ENCODE measurements at places on chromosomes 1 and 21. TPM values are rescaled to one million over a fixed set of nuclear protein-coding genes. Genes with fewer than 3 reads are reported as not detected.
A peak's percentile ranks its signal among the peaks of the same experiment; 100 is the strongest.

DRAXIN gene
- total RNA-seq = 3.2 TPM

- H3K36me3 ChIP-seq = no peaks in the 10 kb centered on the region
- no peak for DNase-seq
- peaks cover 45% of the 10 kb centered on the region for H3K4me1 ChIP-seq
- peak overlapping the region; percentile 3 for H3K27ac ChIP-seq
- H3K27me3 ChIP-seq = no peaks in the 10 kb centered on the region
Measured at GRCh38 chr1:240527086-240527485, 84.9 kb downstream of the GREM2 start.

PPCS gene
- total RNA-seq = 48.5 TPM

DNA sequence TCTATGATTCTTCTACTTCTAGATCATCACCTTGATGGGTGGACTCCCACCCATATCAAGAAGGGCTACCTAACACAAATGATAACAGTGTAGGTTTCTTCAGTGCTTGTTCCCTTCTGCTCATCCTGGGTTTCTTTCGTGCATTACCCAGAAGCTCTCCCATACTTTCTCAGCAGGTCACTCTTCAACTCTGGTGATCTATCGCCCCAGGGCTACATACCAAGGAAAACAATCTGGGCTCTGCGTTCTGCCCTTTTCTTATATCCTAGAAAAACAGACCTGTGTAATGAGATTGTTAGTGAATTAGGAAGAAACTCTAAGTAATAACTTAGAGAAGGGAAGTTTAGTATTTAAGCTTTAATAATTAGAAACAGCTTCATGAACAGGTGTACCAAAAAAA lies 370.6 kb upstream of the SPAG17 start:
- no peaks in the 10 kb centered on the region for H3K27me3 ChIP-seq
- DNase-seq = no peak
- no peaks in the 10 kb centered on the region for H3K4me1 ChIP-seq

- H3K4me3 ChIP-seq = no peak overlapping the region
- H3K27ac ChIP-seq = no peak overlapping the region
- H3K4me1 ChIP-seq = peaks cover 19% of the 10 kb centered on the region
- no peaks in the 10 kb centered on the region for H3K27me3 ChIP-seq
- no peak for DNase-seq
Measured at GRCh38 chr1:116175611-116176010, 64.4 kb downstream of the MAB21L3 start.

GRCh38 chr1:200330741-200331428 lies 79.0 kb downstream of the ZNF281 start:
- no peak for DNase-seq
- peak overlapping the region; percentile 23 for H3K27ac ChIP-seq
- H3K36me3 ChIP-seq = no peaks in the 10 kb centered on the region
- no peak overlapping the region for H3K4me3 ChIP-seq

LDLRAP1 gene
- 12.7 TPM for total RNA-seq

DNA sequence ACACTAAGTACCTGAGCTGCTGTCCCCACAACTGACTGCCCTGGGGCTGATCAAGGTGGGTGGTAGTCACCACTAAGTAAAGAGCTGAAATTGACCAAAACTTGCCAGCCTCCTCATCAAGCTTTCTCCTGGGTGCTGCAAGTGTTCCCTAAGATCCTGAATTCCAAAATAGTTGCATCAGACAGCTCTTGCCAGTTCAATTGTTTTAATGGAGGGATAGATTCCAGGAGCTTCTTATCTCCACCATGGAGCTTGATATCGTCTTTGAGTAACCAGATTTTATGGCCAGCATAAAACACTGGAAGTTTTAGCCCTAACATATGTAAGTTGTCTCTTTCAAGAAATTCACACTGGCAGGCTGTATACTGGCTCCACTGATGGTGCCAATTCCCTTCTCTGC lies 90.3 kb downstream of the NID1 start:
- H3K4me1 ChIP-seq = peaks cover 5% of the 10 kb centered on the region
- no peak overlapping the region for H3K4me3 ChIP-seq
- DNase-seq = no peak
- peaks cover 10% of the 10 kb centered on the region for H3K36me3 ChIP-seq
- H3K27me3 ChIP-seq = no peaks in the 10 kb centered on the region

DNA sequence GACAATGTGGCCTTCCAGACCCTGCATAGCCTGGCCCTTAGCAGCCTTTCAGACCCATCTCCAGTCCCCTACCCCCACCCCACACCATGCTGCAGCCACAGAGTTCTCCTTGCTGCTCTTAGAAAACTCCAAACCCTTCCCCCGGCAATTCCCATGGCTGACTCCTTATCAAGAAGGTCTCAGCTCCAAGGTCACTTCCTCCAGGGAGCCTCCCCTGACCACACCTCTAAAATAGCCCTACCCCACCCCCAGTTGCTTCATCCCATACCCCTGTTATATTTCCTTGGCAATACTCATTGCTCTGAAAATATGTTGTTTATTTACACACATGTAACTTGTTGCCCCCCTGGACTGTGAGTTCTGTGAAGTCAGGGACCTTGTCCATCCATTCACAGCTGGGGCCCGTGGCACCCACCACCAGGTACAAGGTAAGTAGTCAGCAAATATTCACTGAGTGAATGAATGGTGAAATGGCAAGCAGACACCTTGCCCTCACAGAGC lies 4.3 kb upstream of the ADGRB2 start:
- no peak for DNase-seq
- no peak overlapping the region for H3K27ac ChIP-seq
- H3K4me3 ChIP-seq = no peak overlapping the region
- H3K36me3 ChIP-seq = no peaks in the 10 kb centered on the region
- H3K4me1 ChIP-seq = peaks cover 7% of the 10 kb centered on the region

- no peaks in the 10 kb centered on the region for H3K4me1 ChIP-seq
- DNase-seq = no peak
- peaks cover 23% of the 10 kb centered on the region for H3K27me3 ChIP-seq
- no peaks in the 10 kb centered on the region for H3K36me3 ChIP-seq
- H3K4me3 ChIP-seq = no peak overlapping the region
Measured at GRCh38 chr1:38451541-38451993, 405.0 kb upstream of the POU3F1 start.

All from progenitor cell of endocrine pancreas (in vitro differentiated cells).